ENCODE measurements at places on chromosomes 7 and 10.

- no peak for DNase-seq
These were observed 53.2 kb downstream of the STK17A start for GRCh38 chr7:43636093-43636492.

DNA sequence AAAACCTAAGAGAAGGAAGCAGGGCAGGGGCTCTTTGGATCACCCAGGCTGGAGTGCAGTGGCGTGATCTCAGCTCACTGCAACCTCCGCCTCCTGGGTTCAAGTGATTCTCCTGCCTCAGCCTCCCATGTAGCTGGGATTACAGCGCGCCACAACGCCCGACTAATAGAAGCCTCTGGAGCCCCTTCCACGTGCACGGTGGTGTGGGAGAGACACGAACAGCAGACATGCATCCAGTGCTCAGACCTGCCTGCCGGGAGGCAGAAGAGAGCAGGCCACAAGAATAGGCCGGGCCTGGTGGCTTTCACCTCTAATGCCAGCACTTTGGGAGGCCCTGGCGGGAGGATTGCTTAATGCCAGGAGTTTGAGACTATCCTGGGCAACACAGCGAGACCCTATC lies 96.3 kb downstream of the PRPF18 start:
- no peak for DNase-seq

- DNase-seq = no peak
These were observed 68.3 kb downstream of the HYCC1 start for GRCh38 chr7:22945584-22945983.

- DNase-seq = no peak
These were observed 459.6 kb downstream of the SDK1 start for GRCh38 chr7:3760651-3761050.

GRCh38 chr10:77780180-77780579 lies 142.6 kb upstream of the KCNMA1 start:
- no peak for DNase-seq

- no peak for DNase-seq
These were observed 746 bp downstream of the ARL5B start for GRCh38 chr10:18659819-18660535.

- DNase-seq = no peak
These were observed 228.5 kb downstream of the SORCS1 start for GRCh38 chr10:106935978-106936451.

GRCh38 chr10:64598600-64598999 lies 1077.4 kb downstream of the REEP3 start:
- DNase-seq = no peak

DNA sequence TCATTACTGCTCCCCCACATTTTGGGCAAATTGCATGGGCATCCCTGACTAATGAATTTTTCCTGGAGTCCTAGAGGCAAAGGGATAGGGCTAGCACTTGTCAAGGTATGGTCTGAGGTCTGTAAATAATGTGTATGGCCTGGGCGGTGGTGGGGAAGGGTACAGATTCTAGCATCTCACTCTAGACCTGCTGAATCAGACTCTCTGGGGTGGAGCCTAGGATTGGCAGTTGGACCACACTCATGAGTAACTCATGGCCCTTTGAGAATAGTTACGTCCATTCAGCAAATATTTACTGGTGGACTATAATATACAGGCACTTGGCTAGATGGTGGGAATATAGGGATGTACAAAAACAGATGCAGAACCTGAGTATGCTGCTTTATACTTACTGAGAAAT lies 118.0 kb downstream of the CELF2 start:
- no peak for DNase-seq

DNA sequence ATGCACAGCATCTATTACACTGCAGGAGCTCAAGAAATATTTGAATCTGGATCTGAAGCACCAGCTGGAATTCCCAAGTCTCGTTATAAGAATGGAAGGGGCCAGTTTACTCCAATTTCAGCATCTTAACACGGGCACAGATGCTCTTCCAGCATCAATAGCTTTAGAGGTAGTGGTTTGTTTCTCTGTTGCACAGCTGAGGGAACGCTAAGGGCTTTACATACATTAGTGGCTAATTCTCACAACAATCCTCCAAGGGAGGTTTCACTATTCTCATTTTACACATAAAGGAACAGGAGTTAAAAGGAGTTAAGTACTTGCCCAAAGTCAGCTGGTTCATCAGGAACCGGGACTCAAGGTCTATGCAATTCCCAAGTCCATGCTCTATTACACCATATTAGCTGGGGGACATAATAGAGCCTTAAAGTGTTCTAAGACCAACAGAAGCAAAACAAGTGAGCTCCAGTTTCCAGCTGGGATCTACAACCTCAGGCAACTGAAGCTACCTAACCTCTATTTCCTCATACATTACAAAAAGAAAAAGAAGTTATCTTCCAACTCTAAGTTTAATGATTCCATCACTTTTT lies 9.9 kb downstream of the XPNPEP1 start:
- no peak for DNase-seq

DNA sequence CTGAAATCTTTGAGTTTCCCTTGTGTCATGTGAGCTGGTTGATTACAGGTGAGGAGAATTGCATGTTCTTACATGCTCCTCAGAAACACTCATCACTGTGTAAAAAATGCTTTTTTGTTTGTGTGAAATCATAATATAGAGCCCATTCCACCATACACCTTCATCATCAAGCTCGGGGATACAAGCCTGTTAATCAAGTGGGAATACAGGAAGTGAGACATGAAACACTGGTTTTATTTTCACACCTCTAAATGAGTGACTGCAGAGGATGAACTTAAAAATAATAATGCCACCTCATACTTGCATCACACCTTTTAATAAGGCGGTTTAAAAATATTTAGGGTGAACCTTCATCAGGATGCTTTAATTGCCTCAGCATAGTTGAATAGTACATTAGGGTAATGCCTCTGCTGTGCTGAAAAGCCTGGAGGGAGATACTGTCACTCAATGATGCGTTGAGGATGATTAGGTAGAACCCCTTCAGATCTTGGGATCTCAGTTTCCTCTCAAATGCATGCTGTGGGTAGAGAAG lies 164.6 kb downstream of the AUTS2 start:
- DNase-seq = no peak

DNA sequence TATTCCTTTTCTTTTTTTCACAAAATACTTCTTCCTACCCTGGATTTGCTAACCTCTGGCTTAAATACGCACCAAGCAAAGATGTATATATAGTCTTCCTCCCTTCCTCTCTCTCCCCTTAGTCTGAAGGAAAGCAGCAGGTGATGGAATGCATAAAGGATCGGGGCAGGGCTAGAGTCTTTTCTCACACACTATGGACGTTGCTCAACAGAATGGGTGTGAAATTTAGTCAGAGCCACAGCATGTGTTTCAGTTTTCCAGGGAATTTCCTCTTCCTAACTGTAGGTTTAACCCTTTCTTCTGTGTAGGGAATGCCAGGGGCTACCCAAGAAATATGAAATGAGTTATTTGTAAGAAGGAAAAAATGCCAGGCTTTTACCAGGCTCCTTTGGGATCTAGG lies 71.4 kb upstream of the NFKB2 start:
- no peak for DNase-seq

- DNase-seq = no peak
These were observed 207.2 kb downstream of the PARD3 start for GRCh38 chr10:34607894-34608293.

DNA sequence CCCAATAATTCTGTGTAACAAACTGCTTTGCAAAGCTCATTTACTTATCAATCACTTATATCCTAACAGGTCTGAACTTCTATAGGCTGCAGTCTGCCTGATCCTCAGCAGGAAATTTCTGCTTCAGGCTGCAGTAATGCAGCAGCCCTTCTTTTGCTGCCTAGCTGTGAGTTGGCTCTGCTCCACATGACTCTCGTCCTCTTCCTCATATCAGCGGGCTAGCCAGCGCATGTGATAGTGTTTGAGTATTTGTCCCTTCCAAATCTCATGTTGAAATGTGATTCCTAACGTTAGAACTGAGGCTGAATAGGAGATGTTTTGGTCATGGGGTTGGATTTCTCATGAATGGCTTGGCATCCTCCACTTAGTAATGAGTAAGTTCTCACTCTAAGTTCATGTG lies 387.8 kb downstream of the SEMA3D start:
- no peak for DNase-seq

- no peak for DNase-seq
These were observed 45.1 kb downstream of the RNLS start for GRCh38 chr10:88538048-88538447.

GRCh38 chr10:133267293-133267692 lies 9.4 kb downstream of the ADAM8 start:
- DNase-seq = no peak

DNA sequence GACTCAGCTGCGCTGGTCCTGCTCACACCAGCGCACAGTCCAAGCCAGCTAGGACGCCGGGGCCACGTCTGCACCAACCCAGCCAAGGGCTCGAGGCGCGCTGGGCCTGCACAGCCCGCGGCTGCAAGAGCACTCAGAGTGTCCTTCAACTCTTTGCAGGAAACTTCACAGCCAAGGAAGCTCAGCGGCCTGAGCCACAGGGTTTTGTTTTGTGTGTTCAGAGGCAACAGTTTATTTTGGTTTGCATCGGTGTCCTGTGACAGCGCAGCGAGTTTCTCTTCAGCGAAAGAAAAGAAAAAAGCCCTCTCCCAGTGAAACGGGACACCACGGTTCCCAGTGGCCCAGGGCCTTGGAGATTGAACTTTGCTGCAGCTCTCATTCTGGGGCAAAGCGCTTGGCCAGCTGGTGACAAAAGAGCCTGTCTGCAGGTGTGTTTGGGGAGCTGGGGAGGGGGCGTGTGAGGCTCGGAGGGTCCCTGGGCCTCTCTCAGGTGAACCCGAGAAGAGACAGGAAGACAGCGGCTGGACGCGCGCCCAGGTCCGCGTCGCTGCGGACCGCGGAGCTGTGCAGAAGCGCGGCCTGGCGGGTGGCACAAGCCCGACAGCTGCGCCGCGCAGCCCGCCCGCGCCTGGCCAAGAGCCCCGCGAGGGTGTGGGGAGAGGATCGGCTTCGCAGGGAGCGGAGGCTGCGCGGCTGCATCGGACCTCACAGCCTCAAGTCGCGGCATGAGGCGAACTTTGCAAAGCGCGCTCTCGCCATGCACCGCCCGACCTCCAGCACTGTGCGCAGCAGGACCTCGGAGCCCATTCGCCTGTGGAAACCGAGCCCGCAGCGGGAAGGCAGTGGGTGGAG lies 922 bp downstream of the CXCL12 start:
- peak; percentile 78 for DNase-seq

DNA sequence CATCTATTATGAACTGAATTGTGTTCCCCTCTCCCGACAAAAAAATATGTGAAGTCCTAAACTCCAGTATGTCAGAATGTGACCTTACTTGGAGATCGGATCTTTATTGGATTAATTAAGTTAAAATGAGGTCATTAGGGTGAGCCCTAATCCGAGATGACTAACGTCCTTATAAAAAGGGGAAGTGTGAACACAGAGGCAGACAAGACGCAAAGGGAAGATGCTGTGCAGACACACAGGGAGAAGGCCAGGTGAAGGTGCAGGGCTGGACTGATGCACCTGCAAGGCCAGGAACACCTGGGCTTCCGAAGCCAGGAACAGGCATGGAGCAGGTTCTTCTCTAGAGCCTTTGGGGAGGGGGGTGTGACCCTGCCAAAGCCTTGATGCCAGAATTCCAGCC lies 187.8 kb downstream of the PARD3 start:
- DNase-seq = no peak

- DNase-seq = no peak
These were observed 10.3 kb upstream of the STK17A start for GRCh38 chr7:43572516-43573049.

DNA sequence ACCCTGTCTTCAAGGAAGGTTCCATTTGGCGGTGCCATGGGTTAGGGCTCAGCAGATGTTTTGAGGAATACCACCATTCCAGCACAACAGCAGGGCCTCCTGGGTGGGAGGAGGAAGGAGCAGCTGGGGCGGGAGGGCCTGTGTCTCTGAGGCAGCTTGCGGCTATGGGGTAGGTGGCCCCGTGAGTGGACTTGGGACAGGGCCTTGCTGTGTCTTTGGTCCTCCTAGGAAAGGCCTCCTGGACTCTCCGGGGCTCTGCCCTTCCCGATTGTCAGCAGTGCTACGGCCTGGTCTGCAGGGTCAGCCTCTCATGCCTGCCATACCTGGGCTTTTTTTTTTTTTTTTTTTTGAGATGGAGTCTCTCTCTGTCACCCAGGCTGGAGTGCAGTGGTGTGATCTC lies 96.7 kb downstream of the PAXIP1 start:
- no peak for DNase-seq

DNA sequence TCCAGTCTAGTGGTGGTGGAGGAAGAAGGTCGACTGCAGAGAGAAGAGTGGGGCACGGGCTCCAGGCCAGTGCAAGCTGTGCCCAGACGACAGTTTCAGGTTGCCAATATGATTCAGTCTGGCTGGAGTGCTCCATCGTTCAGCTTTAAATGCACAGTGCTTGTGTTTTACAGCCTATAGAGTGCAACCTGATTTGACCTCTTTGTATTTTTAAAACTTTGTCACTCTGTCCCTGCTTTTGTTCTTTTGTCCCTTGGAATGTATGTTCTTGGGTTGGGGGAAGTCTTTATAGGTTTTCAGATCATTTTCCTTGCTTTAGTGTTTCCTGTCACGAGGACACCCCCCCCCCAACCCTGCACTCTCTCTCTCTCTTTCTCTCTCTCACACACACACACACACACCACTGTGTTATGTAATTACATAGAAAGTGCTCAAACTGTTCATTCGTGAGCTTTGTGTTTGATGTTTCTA lies 198.0 kb downstream of the CAMK1D start:
- no peak for DNase-seq

GRCh38 chr7:4299431-4299830 lies 382.7 kb upstream of the FOXK1 start:
- DNase-seq = no peak

DNA sequence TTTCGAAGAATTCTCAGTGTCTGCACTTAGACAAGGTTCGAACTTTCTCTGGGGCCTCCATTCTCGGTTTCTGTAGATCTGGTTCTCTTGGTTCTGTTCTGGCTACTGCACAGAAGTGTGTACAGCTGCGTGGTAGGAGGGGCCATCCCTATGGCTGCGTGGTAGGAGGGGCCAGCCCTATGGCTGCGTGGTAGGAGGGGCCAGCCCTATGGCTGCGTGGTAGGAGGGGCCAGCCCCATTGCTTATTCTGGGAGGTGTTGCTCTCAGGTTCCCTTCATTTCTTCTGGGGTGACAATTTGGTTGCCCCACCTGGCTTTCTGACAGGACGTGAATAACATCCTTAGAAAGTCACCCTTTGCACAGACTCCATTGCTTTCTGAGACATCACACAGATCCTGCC lies 65.2 kb upstream of the CHST15 start:
- peak; percentile 11 for DNase-seq

DNA sequence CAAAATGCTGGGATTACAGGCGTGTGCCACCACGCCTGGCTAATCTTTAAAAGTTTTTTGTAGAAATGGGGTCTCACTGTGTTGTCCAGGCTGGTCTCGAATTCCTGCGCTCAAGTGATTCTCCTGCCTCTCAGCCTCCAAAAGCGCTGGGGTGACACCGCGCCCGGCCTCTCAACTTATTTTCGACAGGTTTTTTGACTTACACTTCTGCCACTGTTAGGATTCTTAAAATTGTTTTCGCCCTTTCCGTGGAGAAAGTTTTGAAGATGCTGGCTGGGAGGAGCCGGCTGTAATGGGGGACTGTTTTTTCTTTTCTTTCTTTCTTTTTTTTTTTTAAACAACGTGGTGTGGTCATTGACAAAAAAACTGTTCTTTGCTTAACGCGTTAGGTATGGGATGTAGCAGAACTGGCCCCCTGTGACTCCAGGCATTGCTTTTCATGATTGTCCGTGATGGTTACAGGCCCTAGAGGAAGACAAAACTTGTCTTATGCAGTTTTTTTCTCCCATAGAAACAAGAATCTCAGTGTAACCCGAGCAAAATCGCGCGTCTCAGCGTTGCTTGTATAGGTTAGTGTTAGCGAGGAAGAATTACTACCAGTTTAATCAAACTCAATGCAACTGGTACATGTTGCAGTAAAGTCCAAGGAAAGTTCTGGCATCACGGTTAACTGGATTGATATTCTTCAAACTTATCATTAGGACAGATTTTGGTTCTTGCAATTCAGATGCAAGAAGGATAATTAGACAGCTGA lies 72.2 kb downstream of the DAGLB start:
- no peak for DNase-seq

Measured in left forelimb (tissue), 1 donor.